ENCODE measurements at places on chromosomes 12 and 14.

DNA sequence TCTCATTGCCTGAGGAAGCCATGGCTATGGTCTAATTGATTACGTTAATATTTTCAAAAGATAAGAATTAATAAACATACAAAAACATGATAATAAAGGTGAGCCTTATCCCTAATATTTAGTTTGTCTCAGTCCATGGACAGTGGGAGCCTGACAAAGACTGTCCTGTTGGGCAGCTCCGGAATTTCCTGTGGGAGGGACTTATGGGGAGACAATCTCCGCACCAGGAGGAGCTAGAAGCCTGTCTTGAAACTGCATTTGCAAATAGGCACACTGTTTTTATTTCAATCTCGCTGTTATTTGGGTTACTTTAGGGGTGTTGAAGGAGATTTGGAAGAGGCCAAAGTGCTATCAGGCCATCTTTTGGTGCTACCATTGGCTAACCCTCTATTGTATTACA lies 50.8 kb upstream of the ZDHHC17 start:
- no peak for DNase-seq

GRCh38 chr12:120687578-120688289 lies 785 bp downstream of the MLEC start:
- no peak for DNase-seq

GRCh38 chr14:61451491-61451890 lies 130.1 kb downstream of the PRKCH start:
- DNase-seq: no peak

- DNase-seq: no peak
Measured at GRCh38 chr12:111064982-111065381, 144.6 kb upstream of the MYL2 start.

DNA sequence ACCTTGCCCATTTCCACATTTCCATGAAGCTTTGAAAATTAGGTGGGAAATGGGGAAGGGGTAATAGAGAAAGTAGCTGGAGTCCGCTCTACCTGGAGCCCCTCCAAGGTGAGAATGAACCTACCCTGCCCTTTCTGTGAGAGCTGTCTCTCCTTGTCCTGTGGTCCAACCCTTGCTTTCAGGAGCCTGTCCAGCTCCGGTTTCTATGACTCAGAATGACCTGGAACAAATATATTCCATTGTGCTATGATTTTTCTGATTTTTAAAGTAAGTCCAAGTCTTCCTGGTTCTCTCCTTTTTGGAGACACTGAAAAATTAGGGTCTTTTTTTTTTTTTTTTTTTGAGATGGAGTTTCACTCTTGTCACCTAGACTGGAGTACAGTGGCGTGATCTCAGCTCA lies 89.1 kb upstream of the VASH1 start:
- no peak for DNase-seq

- no peak for DNase-seq
Measured at GRCh38 chr14:106396999-106397398, 870.6 kb downstream of the TMEM121 start.

DNA sequence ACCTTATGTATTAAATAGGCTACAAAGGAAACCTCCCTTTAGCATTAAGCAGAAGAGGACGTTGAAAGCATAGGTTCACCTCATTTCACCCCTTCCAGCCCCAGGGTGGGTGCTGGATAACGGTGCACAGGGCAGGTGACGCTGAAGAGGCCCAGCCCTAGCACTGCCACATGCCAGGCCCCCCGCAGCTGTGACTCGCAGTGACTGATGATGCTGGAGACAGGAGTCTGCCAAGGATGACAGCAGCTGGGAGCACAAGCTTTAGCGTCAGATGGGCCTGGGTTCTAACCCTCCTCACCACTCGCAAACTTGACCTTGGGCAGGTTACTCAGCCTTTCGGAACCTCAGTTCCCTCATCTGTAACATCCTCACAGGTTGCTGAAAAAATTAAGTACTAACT lies 76.7 kb downstream of the TBK1 start:
- no peak for DNase-seq

DNA sequence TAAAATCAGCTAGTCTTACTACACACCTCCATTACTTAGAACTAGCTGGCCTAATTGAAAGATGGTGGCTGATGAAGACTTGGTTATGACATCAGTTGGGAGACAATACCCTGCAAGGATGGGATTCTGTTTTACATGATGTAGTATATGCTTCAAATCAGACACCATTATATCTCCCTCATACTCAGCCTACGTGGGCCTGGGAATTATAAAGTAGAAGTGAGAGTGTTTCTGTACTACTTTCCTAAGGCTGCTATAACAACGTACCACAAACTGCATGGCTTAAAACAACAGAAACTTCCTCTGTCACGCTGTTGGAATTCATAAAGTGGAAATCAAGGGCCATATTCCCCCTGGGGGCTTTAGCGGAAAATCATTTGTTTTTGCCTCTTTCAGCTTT lies 190.4 kb downstream of the PAH start:
- no peak for DNase-seq

DNA sequence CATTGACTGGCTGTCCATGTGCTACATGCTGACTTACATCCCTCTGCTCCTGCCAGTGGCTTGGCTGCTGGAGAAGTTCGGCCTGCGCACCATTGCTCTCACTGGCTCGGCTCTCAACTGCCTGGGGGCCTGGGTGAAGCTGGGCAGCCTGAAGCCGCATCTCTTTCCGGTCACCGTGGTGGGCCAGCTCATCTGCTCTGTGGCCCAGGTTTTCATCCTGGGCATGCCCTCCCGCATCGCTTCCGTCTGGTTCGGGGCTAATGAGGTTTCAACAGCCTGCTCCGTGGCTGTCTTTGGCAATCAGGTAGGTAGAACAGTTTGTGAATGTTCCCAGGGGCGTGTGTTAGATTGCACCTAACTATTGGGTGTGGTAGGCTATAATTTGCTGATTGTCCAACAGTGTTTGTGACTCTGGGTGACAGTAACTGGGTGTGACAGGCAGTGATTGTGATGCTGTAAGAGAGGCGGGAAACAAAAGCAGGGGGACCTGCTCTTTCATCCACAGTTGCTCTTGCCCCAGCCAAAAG lies 981 bp downstream of the FLVCR2 start:
- DNase-seq: no peak

GRCh38 chr12:15536446-15536845 lies 214.1 kb downstream of the PTPRO start:
- DNase-seq: no peak

DNA sequence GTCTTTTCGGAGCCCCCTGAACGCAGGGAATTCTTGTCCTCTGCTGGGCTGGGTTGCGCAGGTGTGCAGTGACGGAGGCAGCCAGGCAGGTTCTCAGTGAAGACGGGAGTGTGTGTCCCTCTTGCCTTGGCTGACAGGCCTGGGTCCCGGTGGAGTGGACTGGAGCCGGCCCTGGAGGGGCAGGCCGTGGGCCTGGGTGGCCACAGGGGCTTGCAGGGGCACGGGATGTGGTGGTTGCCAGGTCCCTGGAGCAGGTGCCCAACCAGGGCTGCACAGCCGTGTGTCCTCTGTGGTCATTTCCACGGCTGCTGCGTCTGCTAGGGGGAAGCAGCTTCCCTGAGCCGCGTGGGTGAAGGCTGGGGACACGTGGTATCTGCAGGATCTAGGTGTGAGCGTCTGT lies 79.8 kb downstream of the ADGRD1 start:
- no peak for DNase-seq

- DNase-seq: no peak
Measured at GRCh38 chr14:79333198-79333546, 878.1 kb downstream of the DIO2 start.

DNA sequence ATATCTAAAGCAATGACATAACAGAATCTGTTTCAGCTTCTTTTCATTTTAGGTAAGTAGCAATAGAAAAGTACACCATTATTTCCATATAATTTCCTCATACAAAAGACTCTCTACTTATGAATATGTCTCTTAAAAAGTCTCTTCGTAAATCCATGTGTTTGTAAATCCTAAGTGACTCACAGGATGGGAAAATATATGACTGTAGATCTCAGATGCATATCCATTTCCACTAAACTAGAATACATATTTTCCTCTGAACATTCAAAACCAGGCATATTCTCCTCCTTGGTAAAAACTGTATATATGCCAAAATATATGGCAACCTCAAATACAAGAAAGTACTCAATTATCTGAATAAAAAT lies 93.6 kb downstream of the TXNDC16 start:
- no peak for DNase-seq

DNA sequence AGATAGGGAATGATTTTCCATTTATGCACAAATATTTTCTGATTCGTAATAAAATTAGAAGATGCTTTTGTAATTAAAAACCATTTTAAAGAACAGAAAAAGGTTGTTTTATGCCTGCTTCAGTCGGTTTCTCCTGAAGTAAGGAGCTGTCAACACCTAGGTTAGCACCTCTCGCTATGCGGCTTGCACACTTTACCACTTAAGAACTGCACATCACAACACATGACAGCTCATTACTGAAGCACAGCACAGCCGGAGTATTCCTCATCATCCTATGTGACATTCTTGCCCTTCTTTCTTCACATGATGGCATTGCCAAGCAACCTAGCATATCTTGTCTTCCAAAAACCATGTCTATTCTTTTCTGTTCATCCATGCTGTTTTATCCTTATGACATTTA lies 5.4 kb upstream of the WIF1 start:
- DNase-seq: no peak

DNA sequence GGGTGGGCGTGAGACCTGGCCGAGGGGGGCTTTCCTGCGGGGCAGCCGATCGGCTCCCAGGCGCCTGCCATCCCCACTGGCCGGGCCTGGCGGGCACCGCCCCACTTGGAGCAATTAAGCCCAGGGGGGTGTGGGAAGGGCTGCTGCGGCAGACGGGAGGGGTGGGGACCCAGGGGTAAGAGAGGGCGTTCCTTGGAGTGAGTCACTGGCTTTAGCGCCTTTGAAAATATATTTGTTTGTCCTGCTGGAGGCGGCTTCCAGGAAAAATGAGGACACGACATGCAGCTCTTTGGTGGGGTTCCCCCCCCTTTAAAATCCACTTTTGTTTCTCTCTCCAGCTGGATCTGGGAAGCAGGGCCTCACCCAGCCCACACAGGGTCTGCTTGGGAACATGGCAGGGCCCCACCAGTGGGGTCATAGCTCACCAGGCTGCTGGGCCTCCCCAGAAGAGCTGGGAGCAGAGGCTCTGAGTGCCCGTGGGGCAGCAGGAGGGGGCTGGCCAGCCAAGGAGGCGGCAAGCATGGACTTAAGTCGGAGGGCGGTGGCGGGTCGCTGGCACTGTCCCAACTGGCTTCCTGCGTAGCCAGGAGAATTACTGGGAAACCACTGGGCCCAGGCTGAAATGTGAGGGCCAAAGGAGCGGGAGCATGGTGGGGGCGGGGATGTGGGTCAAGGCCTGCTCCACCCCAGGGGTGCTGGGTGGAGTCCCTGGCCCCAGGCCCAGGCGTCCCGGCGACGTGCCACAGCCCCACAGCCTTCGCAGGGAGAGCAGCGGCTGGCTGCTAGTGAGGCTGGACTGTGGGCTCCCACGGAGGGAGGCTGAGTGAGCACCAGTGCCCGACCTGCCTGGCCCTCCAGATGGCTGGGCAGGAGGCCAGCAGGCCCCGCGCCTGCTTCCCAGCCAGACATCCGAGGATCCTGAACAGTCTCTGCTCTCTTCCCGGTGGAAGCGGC lies 128.0 kb downstream of the RFLNA start:
- DNase-seq: peak; percentile 33

DNA sequence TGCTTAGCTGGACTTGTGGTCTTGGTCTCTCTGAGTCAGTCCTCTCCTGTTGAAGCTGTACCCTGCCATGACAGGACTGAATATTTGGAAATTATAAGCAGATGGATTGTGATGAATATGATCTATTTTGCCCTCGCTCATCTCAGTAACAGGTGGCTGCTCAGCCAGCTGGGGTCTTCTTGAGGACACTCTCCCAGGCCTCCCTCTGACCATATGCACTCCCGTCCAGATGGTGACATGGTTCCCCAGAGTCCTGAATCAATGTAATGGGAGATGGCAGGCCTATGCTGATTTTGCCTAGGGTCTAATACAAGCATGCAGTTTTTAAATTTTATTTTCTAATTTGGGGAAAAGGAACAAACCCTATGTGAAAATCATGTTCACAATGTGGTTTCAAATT lies 63.1 kb upstream of the TRHDE start:
- no peak for DNase-seq

- DNase-seq: no peak
Measured at GRCh38 chr12:6039894-6040601, 84.4 kb downstream of the VWF start.

DNA sequence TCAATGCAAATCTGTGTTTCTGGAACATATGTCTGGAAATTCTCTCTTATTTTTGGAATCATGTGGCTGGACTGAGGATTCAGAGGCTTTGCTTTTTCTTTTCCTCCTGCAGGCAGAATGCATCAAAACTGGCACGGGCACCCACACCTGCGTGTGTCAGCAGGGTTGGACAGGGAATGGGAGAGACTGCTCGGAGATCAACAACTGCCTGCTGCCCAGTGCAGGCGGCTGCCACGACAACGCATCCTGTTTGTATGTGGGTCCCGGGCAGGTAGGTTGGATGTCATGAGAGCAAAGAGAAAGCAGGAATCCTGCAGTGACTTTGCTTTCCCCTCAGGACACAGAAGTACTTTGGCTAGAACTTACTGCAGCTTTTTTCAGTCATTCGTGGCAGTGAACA lies 90.3 kb downstream of the STAB2 start:
- DNase-seq: no peak

DNA sequence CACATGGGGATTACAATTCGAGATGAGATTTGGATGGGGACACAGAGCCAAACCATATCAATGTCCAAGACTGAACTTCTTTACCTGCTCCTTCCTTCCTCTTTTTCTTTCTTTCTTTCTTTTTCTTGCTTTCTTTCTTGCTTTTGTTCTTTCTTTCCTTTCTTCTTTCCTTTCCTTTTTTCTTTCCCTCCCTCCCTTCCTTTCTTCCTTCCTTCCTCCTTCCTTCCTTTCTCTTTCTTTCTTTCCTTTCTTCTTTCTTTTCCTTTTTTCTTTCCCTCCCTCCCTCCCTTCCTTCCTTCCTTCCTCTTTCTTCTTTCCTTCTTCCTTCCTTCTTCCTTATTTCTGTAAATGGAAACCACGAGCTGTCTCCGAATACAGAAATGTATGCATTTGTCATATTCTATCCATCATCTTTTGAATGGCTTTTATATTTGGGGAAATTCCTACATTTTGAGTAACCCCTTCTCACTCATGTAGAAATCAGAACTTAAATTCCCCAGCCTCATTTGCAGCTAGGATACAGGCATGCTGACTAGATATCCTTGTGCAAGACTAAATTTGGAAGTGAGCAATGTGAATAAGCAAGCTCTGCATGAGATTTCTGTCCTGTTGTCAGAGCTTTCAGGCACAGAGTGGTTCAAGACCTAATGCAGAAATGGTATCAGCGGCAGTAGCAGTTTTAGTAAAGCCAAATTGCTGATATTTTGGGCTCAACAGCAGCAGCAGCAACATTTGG lies 11.5 kb downstream of the GPR33 start:
- no peak for DNase-seq

GRCh38 chr14:68772761-68773381 lies 20.0 kb downstream of the ZFP36L1 start:
- no peak for DNase-seq

GRCh38 chr12:23687947-23688346 lies 261.5 kb downstream of the SOX5 start:
- no peak for DNase-seq

Data from HS-5 (cell line).